ENCODE measurements at places on chromosomes 6 and 20. TPM values are rescaled to one million over a fixed set of nuclear protein-coding genes. Genes with fewer than 3 reads are reported as not detected.

The ASIP gene
- not detected for total RNA-seq

The LTA gene
- not detected for total RNA-seq

The CLIC5 gene
- total RNA-seq, result 2.0 TPM

The BCLAF1 gene
- total RNA-seq, result 215 TPM

The DEFB127 gene
- total RNA-seq, result not detected

The BCAS1 gene
- total RNA-seq, result not detected

The CARMIL1 gene
- 29.6 TPM for total RNA-seq

The MYT1 gene
- total RNA-seq, result not detected

The LAMA2 gene
- 154 TPM for total RNA-seq

The SRMS gene
- total RNA-seq, result not detected

The ZNF391 gene
- 1.8 TPM for total RNA-seq
